ENCODE measurements at places on chromosomes 4 and X.

DNA sequence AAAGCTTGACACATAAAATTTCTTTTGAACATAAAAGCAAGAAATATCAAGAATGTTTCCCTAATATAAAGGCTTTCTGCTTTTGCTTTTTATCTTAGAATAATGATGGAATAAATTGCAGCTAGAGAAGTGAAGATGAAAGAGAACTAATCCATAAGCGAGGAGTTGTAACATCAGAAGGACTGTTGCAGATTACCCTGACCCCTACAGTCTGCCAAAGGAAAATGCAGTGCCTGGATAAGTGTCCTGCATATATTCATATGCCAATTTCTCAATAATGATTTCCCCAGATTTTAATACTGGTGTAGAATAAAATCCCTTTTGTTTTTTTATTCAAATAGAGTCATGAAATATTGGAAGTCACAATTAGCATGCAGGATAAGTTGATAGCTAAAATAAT lies 115.9 kb downstream of the MAGEC2 start:
- peak; percentile 15 for DNase-seq

GRCh38 chr4:138086611-138087041 lies 155.5 kb downstream of the SLC7A11 start:
- peak; percentile 41 for DNase-seq

DNA sequence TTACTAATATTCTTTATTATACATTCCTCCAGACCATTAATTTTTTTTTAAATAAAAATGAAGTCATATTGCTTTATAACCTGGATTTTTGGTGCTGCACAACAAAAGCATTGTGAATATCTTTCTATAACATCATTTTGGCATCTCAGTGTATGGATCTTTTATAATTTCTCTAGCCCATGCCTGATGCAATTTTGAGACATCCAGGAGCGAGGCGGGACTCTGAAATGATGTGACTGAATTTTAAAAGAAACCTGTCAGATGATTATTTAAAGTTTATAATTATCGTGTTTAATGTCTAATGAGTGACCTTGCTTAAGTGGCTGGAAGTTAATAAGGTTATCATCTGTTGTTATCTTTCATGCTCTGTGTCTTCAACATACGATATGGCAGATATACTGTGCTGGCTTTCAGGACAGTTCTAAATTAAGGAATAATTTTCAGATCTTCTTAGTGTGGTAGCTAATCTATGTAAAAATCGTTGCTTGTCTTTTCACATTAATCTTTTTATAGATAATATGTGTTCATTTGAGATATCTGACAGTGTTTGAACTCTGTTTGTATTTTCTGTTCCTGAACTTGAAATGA lies 58.8 kb downstream of the KIT start:
- no peak for DNase-seq

GRCh38 chrX:66039944-66040343 lies at the start of gene VSIG4:
TSS of gene VSIG4 (minus strand) at chrX:66040080. CDS start at chrX:66039998, 82 bp downstream.
- no peak for DNase-seq

DNA sequence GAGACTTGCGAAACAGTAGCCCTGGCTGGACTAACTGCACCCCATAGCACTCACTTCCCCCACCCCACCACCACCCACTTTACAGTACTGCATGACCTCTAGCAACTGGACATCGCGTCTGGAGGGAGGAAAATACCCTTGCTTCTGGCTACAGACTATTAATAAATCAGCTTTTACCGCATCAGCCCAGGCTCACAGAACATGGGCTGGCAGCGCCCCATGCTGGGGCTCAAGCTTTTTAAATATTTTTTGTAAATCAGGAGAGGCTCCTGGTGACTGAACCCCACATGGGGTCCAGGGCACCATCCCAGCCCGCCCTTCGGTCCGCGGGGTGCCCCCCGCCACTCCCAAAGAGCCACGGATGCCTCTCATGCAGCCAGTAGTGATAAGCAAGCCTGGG lies 2.7 kb downstream of the HS6ST2 start:
- DNase-seq, result no peak

- DNase-seq, result no peak
These were observed 39.5 kb upstream of the TAPT1 start for GRCh38 chr4:16265820-16266219.

- no peak for DNase-seq
These were observed 21.2 kb downstream of the SRD5A3 start for GRCh38 chr4:55367084-55367722.

DNA sequence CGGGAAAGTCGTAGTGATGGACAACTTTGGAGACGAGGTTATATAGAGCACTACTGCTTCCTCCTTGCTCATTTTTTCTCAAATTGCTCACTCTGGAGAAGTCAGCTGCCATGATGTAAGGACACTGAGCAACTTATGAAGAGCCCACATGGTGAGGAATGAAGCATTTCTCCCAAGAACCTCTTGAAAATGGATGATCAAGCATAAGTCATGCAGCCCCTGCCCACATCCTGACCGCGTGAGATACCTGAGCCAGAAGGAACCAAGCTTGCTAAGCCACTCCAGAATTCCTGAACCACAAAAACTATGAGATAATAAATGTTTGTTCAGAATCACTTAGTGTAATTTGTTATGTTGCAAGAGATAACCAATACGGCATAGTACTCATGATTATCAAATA lies 42.8 kb downstream of the PDE5A start:
- DNase-seq, result no peak

- no peak for DNase-seq
These were observed 74.0 kb downstream of the GALNT7 start for GRCh38 chr4:173242466-173243250.

DNA sequence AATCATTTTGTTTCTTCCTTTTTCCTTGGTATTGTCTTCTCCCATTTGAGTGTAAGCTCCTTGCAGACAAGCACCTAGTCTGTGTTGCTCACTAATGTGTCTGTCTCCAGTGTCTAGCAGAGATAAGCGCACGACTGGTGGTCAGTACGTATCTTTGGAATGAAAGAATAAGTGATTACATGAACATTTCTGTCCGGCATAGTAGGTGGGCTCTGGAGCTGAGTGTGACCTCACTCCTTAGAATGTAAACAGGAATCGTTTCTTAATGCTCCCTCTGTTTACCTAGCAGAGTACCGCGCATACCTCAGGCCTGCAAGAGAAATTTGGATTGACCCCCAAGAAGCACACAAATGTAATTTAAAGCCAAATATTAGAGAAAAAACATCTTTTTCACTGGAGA lies 235.4 kb downstream of the MAML3 start:
- DNase-seq, result no peak

Measured in muscle of back (tissue), 13 donors.